ENCODE measurements at places on chromosomes 7 and 10.

DNA sequence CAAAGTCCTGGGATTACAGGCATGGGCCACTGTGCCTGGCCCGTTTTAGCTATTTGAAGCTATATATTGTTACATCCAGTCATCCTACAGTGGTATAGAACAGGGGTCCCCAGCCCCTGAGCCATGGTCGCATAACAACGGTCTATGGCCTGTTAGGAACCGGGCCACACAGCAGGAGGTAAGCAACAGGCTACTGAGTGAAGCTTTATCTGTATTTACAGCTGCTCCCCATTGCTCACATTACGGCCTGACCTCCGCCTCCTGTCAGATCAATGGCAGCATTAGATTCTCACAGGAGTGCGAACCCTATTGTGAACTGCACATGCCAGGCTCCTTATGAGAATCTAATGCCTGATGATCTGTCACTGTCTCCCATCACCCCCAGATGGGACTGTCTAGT is 26.3 kb upstream of the TSPAN33 start:
- DNase-seq: no peak

- DNase-seq: no peak
Measured at GRCh38 chr10:117441812-117442443, 66.7 kb upstream of the PDZD8 start.

- no peak for DNase-seq
Measured at GRCh38 chr7:42902331-42902730, 9.5 kb downstream of the C7orf25 start.

DNA sequence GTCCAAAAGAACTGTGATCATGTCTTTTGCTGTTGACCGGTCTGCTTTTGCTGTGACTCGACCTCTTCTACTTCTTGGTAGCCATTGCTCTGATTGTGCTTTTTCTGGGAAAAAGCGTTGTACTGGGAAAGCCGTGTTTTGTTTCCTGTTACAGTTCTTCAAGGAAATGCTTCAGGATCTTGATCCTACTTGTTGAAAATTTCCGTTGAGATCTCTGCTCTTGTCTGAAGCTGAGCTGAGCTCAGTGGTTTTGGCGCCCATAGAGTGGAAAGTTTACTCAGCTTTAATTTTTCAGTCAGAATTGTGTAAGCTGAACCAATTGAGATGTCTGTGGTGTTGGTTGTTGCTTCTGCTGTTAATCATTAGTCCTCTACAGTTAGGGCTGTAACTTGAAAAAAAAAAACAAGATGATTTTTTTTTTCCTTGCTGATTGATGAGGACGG is 302.2 kb downstream of the CCDC3 start:
- DNase-seq: peak; percentile 86

DNA sequence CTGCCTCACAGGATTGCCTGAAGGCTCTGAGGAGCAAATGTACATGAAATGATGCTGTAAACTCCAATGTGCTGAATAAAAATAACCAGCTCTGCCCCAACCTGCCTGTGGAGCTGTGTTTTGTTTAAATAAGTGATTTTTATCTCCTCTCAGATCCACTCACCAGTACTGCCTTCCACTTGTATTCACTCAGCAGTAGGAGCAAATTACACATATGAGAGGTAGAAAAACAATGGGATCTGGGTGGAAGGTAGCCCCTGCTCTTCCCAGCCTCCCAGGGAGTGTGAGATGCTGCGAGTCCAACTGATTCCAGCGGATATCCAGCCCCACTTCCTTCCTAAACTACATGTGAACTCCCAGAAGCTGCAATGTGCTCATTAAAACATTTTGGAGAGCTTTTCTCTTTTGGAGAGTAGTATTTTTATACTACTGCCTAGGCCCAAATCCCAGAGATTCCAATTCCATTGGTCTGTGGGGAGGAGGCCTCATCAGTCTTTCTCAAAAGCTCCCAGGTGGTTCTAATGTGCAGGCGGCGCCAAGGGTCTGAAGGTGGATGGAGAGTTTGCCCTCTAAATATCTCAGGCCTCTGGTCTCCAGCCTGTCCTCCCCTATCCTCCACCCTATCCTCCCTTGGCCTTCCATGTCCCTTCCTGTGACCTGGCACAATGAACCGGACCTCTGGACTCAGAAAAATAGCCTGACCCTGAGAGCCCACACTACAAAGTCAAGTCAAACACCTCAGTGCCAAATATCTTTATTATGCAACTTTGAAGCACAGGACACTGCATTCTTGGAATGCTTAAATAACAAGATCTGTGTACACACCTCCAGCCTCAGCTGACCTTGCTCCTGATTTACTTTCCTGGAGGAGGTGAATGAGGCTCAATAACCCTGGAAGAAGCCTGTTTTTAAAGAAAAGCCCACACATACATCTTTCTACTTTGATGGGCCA is 46.2 kb downstream of the CPVL start:
- no peak for DNase-seq

DNA sequence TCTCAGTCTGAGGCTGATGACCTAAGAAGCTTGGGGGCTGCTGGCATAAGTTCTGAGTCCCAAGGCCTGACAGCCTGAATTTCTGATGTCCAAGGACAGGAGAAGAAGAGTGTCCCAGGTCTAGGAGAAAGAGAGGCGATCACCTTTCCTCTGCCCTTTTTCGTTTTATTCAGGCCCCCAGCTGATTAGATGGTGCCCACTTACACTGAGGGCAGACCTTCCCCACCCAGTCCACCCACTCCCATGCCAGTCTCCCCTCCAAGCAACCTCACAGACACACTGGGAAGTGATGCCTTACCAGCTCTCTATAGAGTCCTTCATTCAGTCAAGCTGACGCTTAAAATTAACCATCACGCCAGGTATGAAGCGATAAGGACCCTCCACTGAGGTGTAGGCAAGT is 19.3 kb upstream of the LOXL4 start:
- no peak for DNase-seq

DNA sequence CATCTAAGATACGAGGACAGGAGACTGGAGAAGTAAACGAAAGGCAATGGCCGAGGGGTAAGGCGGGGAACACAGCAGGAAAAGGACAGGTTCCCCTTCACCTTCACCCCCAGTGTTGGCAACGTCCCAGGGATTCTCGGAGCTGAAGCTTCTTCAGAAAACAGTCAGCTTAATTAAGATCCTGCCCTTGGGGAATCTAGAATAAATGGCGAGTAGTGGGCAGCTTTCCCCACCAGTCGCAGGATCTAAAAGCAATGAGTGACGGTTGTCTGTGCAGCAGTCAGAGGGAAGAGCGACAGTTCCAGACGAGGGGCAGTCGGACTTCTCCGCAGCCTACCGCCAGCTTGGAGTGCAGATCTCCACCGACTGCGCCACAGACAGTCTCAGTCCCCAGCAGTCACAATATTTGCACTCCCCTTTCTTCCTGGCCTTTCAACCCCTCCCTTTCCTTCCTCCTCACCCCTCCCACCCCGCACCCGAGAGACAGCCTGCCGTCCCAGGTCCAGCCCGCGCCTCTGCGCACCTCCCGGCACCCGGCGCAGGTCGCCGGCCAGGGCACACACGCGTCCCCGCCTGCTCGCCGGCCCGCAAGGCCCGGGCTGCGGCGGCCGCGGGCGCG is 10.9 kb upstream of the SP8 start:
- no peak for DNase-seq

GRCh38 chr7:159218607-159219006 is 73.9 kb upstream of the VIPR2 start:
- no peak for DNase-seq

DNA sequence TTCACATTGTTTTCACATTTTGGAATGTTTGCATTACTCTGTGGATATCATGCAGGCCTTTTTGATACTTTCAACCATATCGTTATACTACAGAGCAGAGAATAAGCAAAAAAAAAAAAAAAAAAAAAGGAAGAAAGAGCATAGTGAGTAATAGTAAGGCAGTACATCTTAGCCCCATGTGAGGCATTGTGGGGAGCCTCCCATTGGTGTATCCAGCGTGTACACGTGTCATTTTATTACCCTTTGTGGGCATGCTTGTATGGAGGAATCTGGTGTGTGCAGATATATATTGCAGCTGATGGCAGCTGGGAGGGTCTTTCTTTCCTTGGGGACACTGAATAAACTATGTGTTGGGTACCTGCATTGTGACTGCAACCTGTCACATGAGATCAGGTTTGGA is 19.6 kb downstream of the R3HCC1L start:
- no peak for DNase-seq

DNA sequence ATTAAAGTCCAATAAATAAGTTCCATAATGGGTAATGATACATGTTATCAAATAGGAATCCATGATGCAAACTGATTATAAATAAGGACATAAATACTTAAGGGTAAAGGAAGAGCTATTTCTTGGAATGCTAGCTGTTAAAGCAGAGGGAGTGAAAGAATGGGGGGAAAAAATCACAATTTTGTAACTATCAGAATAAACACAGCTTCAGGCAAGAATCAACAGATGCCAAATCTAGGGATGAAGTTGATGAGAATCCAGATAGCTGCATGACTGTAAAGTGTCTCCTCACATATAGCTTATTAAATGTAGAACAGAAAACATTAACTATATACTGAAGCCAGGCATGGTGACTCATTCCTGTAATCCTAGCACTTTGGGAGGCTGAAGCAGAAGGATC is 4.9 kb downstream of the IPMK start:
- DNase-seq: no peak

DNA sequence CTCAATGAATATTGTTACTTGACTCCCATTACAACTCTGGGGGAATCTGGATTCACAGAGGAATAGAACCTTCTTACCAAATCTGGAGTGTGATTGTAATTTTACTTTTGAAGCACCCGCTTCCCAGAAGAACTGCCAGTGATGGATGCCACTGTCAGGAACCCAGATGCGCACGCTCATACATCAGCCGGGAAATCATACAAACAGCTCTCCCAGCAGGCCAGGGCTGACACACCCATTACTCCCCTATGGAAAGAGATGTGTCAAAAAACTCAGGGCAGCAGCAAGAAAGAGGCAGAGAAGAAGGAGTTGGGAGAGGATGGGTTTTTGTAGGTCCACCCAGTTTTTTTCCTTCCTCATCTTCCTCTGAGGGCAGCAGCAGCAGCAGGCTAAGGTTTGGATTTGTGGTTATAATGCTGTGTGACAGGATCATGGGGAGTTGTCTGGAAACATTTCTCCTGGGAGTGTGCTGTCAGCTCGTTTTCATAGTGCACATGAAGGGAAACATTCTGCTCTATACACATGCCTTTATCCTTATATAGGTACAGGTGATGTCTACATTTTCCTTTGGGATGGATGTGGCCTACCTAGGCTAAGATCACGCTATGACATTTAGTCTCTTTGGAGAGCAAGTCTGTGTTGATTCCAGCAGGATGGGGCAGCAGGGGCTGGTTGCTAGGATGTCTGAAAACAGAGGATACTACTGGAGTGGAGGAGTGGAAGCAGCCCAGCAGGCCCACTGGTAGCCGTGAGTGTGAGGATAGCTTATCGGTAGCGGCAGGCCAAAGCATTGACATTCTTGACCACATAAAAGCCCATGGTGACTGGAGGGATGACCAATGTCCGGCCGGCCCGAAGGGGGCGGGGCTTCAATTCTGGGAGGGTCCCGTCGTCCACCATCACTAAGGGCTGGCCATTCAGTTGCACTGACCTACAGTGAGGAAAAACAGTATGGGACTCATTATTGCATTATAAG is 12.4 kb upstream of the HPS1 start:
- no peak for DNase-seq

- no peak for DNase-seq
Measured at GRCh38 chr7:70525991-70526390, 606.0 kb upstream of the GALNT17 start.

GRCh38 chr10:35626971-35627507 is 15.1 kb downstream of the FZD8 start:
- peak; percentile 24 for DNase-seq

DNA sequence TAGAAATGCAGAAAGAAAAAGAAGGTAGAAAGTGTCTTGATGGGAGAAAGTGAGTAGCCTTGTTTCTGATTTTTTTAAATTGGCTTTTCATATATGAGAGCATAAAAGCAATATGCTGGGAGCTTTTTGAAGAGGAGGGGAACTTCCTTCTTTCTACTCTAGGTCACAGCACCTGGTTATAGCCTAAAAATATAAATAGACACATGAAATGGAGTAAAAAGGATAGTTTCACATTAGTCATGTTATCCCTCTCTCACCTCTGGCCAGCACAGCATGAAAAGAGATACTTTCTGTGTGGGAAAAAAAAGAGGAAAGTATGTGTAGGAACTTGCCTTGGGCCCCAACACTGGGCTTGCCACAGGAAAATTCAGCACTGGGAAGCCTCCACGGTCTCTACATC is 292.2 kb upstream of the ZWINT start:
- no peak for DNase-seq

DNA sequence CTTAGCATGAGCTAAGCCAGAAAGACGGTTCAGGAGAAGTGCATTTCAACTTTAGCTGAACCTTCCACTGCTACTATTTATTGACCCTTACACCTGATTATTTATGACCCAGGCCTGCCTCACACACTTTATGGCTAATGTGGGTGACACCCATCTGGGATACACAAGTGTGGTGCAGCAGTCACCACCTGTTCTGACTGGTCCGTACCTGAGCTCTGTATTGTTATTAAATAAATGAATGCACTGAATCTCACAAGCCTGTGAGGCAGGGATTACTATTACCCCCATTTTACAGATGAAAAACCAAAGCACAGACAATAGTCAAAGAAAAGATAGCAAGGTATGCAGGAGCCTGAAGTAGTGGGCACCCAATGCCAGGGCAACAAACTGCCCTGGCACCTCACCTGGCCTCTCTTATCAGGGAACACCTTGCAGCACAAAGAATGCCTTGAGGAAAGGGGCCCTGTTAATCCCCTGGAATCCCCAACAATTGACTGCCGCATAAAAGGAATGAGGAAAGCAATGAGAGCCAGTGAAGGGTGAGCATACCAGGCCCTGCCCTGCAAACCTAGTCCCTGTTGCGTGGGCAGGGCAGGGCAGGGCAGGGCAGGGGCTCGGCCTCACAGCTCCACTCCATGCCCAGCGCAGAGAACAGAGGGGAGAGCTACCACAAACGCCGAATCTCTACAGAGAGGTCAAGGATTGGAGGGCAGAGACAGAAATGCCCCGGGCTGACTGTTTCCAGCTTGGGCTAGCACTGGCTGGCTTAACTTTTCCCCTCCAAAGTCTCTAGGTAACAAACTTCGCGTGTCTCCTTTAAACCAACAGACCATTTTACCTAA is 1.3 kb downstream of the ANXA11 start:
- DNase-seq: peak; percentile 36

GRCh38 chr7:6453734-6454133 is 6.0 kb upstream of the DAGLB start:
- peak; percentile 71 for DNase-seq

DNA sequence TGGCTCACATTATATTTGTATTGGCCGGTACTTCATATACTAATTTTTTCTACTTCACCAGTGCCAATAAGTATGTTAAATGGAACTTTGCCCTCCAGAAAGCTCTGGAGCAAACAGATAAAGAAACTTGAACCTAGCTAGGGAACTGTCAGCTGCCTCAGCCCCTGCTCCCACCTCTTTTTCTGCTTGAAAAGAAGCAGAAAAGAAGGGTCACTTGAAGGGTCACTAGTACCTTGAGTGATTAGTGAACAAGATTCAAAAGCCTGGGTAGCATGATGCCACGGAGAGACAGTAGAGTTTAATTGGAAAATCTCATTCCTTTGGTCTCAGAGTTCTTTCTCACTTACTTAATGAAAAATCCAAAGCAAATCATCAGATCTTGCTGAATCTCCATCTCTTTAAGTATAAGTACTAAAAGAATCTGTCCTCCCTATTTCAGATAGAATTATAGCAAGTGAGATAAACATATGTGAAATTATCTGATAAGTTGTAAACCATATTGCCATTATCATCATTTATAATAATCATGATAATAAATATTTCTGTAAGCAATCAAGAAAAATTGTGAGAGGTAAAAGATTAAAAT is 47.7 kb downstream of the PTN start:
- no peak for DNase-seq
